Tibial artery (tissue), 4 donors: ENCODE measurements at places on chromosomes 7 and 10.

GRCh38 chr10:35608328-35608672 lies 3.2 kb downstream of the GJD4 start:
- DNase-seq = no peak

GRCh38 chr10:53574024-53574423 lies 801.4 kb upstream of the MBL2 start:
- DNase-seq = no peak

- no peak for DNase-seq
Observed at GRCh38 chr10:11272915-11273389, 255.3 kb downstream of the CELF2 start.

GRCh38 chr7:20158684-20159083 lies 58.5 kb downstream of the MACC1 start:
- no peak for DNase-seq

- no peak for DNase-seq
Observed at GRCh38 chr10:69835233-69835632, 33.5 kb downstream of the COL13A1 start.

GRCh38 chr10:4733150-4733842 lies 92.7 kb upstream of the AKR1E2 start:
- no peak for DNase-seq

DNA sequence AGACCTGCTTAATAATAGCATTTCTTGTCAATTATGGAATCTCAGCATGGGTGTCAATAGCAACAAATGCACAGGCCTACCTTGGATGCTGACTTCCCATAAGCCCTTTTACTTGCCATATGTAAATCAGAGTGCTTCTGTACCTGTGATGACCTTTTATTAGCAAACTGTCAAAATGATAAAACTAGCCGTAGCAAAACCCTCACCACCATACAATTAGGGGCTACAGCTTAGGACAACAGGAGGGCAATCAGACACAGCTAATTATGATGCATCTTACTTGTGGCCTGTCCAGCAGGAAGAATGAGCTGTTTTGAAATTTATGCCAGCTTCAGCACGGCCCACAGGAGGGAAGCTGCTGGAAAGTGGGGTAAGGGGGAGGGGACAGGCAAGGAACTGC lies 201.6 kb downstream of the TAX1BP1 start:
- DNase-seq = no peak

DNA sequence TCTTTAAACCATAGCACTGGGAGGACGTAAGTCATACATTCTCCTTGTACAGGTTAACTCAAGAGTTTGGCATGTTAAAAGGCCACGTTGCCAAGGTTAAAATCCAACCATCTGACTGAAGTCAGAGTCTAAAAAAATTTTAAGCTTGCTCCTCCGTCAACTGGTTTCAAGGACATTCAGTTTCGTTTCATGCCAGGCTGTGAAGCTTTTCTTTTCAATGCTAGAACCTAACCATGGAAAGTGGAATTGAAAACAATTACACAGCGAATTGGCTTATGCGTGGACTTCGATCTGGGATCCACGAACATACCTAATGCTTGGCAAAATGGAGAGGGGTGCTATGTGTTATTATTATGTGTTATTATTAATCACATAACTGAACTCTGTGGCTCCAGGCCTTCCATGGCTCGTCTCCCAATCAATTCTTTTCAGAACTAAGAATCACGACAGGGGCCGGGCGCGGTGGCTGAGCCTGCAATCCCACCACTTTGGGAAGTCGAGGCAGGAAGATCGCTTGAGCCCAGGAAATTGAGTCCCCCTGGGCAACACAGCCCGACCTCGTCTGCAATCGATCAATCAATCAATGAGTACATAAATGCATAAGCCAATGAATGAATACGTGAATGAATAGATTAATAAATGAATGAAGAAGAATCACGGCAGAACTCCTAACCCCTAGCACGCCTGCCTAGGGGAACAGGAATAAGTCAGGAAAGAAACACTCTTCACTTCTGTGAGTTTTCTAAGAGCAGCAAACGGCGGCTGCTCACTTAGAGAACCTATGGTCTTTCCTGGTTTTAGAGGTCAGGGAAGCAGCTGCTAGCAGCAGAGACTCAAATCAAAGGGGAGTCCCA lies 733 bp upstream of the ARL5B start:
- DNase-seq = no peak

- no peak for DNase-seq
Observed at GRCh38 chr10:91597197-91597881, 35.5 kb downstream of the PPP1R3C start.

GRCh38 chr7:148044173-148044572 lies 546.4 kb upstream of the C7orf33 start:
- no peak for DNase-seq
